CD8-positive, alpha-beta T cell (primary cell): ENCODE measurements at places on chromosomes 1 and 21.

DNA sequence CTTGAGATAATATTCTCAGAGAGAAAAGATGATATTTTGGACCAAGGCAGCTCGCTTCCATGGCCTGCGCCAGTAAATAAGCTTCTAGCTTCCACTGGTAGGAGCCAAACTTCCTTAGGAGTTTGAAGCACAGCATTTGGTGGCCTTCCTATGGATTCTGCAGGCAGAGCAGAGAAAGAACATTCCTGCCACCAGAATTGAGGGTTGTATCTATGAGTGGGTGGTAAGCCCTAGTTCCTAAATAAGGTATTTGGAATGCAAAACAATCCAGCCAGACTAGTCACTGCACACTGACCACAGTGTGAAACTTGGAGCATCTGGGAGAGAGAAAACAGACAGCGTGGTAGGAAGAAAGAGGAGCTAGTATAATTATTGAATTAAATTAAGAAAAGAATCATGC is 54.1 kb upstream of the BCAR3 start:
- no peak for DNase-seq

DNA sequence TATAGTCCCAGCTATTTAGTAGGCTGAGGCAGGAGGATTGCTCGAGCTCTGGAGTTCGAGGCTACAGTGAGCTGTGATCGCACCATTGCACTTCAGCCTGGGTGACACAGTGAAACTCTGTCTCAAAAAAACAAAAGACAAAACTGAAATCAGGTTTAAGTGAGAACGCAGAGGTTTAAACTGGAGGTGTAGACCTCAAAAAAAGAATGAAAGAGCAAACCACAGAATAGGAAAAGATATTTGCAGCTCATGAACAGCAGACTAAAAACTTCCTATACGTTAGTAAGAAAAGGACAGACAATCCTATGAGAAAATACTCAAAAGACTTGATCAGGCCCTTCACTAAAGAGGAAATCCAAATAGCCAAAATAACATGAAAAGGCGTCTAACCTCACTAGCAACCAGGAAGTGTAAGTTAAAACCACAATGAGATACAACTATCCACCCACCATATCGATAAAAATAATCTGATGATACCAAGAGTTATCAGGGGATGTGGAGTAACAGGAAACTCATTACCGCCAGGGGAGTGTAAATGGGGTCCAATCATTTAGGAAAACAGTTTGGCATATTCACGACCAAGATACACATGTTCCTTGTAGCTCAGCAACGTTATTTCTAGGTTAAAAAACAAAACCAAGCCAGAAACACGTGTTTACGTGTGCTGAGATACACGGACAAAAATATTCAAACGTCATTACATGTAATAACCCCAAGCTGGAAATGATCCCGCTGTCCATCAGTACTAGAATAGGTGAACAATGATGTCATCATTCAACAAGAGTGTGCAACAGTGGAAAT is 9.8 kb downstream of the TNFRSF9 start:
- DNase-seq: no peak

DNA sequence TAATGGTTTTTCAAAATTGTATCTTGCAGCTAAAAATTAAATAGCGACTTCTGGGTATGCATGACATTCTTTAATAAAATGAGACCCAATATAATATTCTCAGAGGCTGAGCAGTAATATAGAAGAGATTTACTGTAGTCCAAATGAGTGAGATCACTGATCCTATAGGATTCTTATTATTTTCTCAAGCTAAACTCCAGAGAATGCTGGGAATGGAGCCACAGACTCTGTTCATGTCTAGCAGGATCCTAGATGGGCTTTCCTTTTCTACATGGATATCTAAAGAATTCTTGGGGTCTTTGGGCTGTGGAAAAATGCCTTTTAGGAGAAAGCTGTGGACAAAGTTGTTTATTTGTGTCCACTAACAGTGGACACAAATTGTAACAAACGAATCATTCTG is 150.7 kb upstream of the ZNF644 start:
- DNase-seq: no peak

GRCh38 chr1:115492019-115492595 is 149.7 kb upstream of the VANGL1 start:
- DNase-seq: no peak

GRCh38 chr1:114114185-114115094 is 39.2 kb downstream of the SYT6 start:
- no peak for DNase-seq

GRCh38 chr1:230866171-230867070 is 1.9 kb downstream of the C1orf198 start:
- DNase-seq: no peak

DNA sequence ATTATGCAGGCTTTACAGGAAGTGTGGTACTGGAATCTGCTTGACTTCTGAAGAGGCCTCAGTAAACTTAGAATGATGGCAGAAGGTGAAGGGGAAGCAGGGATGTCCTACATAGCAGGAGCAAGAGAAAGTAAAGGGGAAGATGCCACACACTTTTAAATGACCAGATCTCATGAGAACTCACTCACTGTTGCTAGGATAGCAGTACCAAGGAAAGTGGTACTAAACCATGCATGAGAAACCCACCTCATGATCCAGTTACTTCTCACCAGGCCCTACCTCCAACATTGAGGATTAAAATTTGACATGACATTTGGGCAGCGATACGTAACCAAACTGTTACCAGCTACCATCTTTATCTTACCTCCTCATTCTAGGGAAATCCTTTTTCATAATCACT is 9.6 kb downstream of the DHX9 start:
- no peak for DNase-seq

DNA sequence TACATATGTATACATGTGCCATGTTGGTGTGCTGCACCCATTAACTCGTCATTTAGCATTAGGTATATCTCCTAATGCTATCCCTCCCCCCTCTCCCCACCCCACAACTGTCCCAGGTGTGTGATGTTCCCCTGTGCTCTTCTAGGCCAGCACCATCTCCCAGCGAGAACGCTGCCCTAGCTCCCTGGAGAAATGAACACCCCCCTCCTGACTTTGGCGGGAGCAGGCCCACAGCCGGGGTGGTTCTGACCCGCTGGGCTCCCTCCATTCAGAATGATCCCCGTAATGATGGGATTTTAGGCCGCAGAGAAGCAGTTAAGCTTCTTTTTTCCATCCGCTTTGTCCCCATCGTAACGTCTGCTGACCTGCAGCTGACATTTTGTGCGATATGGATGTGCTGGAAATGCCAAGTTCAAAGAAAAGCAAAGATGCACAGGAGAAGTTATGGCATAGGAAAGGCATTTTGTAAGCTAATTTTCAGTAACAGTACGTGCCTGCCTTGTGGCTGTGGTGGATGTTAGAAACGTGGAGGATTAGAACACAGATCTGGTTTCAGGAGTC is 39.3 kb downstream of the ELK4 start:
- no peak for DNase-seq

DNA sequence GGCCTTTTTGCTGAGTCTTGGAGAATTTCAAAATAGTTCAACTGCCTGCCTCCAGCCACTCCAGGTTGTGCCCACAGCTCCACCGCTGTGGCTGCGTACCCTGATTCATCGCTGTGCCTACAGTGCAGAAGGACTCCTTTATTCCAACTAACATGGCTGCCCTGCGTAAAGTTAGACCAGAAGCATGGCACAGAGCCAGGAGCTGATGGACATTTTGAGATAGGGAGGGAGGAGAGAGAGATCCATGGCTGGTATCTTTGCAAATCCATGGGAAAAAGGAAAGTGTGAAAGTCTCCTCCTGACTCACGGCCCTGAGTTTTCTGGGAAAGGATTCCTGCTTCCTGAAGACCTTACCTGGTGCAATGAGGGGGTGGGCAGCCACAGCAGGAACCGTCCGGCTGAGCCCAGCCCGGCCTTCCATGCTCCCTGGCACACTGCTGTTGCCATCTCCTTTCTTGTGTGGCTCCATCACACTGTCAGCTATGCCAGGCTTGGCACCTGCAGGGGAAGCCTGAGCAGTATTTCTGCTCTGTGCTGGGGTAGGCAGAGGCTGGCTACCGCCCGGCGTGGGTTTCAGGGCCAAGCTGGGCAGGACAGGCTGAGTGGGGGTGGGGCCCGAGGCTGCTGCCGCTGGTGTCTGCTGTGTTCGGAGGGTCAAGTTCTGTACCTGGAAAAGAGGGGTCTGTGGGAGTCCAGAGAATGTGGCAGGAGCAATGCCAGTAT is 46.0 kb upstream of the A3GALT2 start:
- DNase-seq: no peak

GRCh38 chr1:91499904-91500755 is 521 bp upstream of the CDC7 start:
- no peak for DNase-seq

- DNase-seq: no peak
These were observed 120.8 kb upstream of the KCNE2 start for GRCh38 chr21:34242973-34243372.

GRCh38 chr1:63152572-63152971 is 169.8 kb upstream of the FOXD3 start:
- DNase-seq: no peak

DNA sequence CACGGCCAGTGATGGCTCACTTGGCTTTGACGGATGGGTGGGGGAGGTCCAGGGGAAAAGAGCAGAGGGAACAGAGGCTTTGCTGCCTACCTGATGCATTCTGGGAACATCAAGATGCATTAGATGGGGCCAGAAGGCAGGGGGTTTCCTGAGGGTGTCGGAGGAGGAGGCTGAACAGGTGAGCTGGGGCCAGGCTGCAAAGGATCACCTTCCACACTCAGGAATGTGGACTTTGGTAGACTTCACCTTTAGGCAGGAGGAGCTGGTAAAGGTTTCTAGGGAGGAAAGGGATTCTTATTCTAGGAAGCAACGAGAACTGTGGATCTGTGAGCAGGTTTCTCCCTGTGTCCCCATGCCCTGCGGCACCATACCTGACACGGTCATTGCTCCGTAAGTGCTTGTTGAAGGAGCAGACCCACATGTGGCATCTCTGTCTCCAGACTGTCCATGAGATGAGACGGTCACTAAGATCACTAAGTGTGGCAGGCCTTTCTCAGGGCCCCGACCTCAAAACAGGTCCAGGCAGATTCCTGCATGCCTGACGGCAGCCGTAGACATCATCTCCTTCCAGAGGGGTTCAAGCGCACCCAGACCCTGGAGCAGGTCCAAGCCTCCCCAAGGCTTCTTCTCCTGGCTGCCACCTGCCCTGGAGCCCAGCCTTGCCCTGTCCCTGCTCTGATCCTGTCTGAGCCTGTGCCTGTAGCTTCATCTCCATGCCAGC is 89.1 kb upstream of the SLC25A33 start:
- no peak for DNase-seq

DNA sequence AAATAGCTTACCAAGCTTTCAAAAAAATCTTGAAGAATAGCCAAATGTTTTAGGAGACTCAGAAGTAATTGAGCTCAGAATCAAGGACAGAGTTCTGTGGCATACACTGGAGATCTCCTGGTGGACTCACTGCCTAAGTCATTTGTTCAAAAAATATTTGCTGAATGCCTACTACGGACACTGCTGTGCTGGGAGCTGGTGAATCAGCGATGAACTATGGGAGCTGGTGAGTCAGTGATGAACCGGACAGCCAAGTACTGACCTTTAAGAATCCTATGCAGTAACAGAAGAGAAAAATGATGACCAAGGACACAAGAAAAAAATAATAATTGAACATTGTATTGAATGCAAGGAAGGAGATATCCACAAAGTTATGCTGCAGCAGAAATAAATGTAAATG is 717.9 kb upstream of the CXADR start:
- no peak for DNase-seq

- no peak for DNase-seq
These were observed 326.5 kb downstream of the KIF26B start for GRCh38 chr1:245481261-245481660.

DNA sequence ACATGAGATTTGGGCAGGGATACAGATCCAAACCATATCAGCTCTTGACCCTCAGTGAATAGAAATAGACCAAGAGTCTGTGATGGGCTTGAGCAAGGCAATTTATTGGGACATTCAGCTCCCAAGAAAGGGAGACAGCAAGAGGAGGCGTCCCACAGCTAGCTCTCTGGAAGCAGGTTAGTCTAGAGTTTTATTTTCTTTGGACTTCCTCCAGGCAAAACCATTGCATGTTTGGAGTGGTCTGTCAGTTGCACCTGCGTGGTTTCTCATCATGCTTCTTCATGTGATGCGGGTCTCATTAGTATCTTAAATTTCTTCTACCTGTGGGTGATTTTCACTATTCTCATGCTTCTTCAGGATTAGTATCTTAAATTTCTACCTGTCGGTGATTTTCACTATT is 1530.6 kb downstream of the PLA2G4A start:
- no peak for DNase-seq

DNA sequence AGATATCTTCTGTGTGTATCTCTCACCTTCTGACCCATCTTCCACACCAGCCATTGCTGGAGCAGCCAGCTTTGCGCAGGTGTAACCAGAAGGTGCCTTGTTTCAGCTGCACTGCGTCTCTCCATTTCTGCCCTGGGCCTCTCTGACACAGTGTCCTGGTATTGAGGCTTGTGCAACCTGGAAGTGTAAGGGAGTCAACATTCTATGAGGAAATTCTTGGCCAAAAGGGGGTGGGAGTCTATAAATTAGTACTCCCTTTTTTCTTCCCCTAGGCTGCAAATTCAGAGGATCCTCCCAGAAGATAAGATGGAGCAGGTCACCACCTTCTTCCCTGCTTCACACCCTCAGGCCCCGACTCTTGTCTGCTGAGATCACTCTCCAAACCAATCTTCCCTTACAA is 109.1 kb downstream of the MRPS6 start:
- no peak for DNase-seq

- no peak for DNase-seq
These were observed 40.6 kb upstream of the HHAT start for GRCh38 chr1:210288116-210288515.

GRCh38 chr1:230169454-230170152 is 102.6 kb downstream of the GALNT2 start:
- DNase-seq: peak; percentile 37

- no peak for DNase-seq
These were observed 59.6 kb downstream of the SMYD3 start for GRCh38 chr1:246447501-246447900.

DNA sequence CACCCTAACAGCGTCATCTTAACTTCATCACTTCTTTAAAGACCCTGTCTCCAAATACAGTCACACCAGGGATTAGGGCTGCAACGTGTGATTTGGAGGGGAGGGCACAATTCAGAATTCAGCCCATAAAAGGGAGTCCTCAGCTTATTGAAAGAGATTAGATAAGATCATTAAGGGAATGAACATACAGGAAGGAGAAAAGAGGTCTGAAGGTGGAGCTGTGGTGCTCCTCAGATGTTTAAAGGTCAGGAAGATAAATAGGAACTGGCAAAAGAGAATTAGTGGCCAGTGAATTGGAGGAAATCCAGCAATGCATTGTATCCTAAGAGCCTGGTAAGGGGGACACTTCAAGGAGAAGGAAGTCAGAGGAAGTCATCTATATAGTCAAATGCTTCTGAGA is 113.5 kb downstream of the PROX1 start:
- no peak for DNase-seq

GRCh38 chr1:25617625-25618432 is 1.2 kb downstream of the MAN1C1 start:
- no peak for DNase-seq
